ENCODE measurements at places on chromosomes 6 and 20.

DNA sequence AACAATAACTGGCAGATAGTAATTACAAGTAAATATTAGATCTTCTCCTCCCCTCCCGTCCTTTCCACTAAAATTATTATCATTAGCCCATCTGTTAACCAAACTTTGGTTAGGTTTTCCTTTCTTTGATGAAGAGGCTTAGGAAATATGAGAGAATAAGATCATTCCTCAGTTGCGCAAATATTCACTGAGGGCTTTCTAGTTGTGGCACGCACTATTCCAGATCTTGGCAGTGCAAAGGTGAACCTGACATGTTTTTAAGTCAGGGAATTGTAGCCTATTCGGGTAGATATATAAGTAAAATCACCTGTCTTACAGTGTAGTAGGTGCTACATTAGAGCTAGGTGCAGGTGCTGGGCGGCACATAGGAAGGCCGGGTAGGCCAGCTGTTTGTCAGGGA is 31.1 kb downstream of the RNF217 start:
- no peak for DNase-seq

GRCh38 chr6:35209081-35209480 is 4.7 kb upstream of the SCUBE3 start:
- DNase-seq = no peak

DNA sequence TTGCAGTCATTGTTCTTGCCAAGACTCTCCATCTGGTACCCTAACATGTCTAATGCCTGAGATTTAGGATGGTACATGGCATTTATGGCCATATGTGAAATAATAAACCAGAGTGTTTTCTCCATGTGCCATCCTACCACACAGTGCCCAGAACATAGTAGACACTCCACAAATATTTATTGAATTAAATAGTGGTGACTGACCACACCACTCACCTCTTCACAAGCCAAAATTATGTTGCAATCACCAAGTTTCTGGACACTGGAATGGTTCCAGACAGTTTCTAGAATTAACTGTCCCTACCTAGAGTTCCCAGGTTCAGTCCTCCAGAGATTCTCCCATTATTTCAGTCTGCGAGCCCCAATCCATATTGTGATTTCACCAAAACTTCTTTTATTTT is 427.3 kb downstream of the KIF16B start:
- DNase-seq = no peak

GRCh38 chr20:8372824-8373380 is 240.8 kb downstream of the PLCB1 start:
- DNase-seq = no peak

DNA sequence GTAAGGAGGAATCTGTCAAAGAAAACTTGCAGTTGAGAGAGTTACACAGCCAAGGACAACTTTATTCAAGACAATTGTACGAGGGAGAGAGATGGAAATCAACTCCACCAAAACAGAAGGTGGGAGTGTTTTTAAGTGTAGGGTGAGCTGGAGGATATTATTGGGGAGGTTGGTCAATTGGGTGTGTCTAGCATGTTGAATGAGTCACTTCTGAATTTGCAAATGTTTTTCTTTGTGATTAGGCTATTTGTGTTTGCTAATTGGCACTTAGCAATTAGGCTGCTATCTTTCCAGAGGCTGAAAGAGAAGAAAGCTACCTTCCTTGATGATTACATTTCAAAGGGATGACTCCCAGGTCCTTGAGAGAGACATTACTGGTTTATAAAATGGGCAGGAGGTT is 441.1 kb downstream of the MEI4 start:
- no peak for DNase-seq

DNA sequence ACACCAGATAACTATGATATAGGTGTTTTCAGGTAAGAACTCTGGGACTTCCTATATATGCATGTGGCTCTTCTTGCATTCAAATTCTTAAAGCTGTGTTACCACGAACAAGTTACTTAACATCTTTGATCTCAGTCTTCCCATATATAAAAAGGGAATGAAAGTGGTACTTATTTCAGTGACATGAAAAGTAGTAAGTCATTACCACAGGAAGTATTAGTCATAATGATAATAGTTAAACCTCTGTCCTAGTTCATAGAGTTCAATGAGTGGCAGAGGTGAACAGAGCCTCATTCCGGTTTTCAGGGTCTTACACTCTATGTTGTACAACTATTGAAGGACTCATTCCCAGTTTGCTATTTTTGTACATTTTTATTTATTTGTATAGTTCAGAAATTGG is 237.0 kb downstream of the NKAIN2 start:
- DNase-seq = no peak

DNA sequence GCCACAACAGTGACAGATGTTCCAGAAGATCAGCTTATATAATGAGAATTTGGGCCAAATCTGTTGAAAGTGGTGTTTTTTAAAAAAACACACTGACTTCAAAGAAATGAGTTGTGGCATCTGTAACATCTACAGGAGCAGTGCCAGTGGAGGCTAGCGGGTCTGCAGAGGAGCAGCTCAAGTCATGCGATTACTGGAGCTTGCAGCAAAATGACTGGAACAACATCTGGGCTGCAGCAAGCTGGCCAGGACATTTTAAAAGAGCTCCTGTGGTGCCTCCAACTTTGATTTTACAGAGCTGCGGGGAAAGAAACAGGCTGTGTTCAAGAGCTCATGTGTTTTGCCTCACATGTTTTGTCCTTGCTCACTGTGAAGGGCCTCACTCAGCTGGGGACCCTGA is 57.2 kb downstream of the TBX18 start:
- DNase-seq = no peak

- no peak for DNase-seq
Observed at GRCh38 chr6:146595972-146596731, 2.6 kb upstream of the ADGB start.

DNA sequence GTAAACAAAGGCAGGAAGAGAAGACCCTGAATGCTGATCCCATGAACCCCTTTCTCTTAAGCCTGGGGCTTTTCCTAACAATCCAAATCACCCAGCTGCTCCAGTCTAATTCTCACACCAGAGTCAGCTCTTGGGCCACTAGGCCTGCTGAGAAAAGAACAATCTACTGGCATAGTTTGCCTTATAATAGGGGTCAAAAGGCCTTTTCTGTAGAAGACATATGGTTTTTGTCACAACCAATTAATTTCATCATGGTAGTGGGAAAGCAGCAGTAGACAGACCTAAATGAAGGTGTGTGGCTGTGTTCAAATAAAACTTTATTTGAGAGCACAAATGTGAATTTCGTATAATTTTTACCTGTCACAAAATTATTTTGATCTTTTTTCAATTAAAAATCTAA is 994.7 kb upstream of the EPHA7 start:
- DNase-seq = no peak

DNA sequence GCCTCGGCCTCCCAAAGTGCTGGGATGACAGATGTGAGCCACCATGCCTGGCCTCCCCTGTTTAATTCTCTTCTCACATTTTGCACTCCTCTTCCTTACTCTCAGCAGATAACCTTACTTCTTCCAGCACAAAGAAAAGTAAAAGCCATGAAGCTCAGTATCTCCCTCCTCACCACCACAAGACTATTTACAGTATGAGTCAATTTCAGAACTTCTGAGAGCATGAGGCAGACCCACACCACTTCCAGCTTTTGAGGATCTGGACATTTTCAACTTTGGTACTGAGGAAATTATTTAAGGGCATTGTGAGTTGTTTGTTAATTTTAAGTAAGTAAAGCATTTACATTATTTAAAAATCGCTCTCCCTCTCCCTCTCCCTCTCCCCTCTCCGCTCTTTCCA is 8.0 kb upstream of the SNX3 start:
- DNase-seq = no peak

- no peak for DNase-seq
Observed at GRCh38 chr6:149909701-149910470, 12.0 kb upstream of the RAET1E start.

DNA sequence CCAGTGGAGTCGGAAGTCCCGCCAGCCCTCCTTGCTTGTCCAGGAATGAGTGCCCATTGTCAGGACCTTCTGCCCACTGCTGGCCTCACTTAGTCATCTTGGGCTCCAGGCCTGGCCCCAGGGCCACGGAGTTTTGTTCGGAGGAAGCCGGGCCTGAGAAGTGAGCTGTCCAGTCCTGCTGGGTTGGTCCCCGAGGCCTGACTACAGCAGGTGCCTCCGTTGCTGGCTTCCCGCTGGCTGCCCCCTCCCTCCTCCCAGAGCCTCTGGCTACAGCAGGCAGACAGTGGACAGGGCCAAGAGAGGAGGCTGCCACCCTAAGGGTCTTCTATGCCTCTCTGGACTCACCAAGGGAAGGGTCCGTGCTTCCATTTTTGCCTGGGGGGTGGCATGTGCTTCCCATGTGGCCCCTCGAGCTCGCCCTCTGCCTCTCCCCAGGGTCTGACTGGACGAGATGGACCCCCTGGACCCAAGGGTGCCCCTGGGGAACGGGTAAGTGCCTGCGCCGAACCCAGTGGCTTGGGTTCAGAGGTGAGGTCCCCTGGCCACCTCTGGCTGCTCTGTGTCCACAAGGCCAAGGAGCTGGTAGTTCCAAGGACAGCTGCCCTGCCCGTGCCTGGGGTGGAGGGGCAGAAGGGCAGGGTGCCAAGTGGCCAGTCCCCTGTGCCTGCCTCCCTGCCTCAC is 2.8 kb downstream of the COL9A3 start:
- DNase-seq = no peak

DNA sequence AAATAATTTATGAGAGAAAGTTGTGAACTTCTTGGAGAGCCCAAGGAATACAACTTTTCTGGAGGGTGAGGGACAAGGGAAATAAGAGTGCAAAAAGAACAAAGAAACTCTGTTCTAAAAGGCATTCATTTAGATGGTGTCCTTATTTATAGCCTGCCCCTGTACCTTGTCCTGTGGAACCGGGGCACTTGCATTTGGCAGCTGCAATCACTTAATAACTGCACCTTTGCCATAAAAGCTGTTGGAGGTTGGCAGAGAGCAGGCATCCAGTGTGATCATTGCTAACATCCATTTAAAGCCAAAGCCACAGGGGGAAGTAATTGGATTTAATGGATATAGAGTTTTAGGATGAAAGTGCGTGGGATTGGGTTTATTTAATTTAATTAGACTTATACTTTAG is 50.8 kb upstream of the SGK1 start:
- no peak for DNase-seq

DNA sequence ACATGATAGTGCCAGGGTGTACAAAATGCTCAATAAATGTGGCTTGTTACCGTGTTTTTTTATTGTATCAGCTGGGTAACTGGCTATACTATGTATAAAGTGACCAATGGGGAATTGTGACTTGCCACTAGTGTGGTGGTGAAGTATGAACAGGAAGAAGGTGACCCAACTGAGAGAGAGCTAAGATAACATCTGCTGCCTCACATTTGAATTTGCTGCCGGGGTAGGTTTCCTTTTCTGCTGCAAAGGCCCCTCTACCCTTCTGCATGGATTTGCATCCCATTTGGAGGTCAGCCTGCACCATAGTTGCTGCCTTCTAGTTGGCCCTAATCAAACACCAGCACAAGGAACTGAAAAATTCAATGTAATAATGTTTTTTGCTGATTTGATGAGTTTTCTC is 24.1 kb downstream of the IL17A start:
- DNase-seq = no peak

GRCh38 chr6:169420912-169421543 is 167.4 kb upstream of the THBS2 start:
- peak; percentile 40 for DNase-seq

DNA sequence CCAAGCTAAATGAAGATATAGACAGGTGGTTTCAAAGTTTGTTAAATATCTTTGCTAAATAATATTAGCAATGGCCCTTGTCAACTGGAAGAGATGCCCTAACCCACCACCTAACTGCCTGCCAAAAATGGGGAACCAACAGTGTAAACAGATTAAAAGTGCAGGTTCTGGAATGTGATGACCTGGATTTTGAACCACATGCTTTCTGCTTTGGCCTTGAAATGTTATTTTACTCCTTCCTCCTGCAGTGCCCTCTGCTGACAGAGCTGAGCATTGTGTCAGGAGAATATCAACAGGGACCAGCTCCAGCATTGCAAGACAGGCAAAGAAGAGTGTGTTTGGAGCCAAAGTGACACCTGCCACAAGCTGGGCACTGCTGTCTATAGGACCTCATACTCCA is 226.6 kb downstream of the MYLK4 start:
- no peak for DNase-seq

DNA sequence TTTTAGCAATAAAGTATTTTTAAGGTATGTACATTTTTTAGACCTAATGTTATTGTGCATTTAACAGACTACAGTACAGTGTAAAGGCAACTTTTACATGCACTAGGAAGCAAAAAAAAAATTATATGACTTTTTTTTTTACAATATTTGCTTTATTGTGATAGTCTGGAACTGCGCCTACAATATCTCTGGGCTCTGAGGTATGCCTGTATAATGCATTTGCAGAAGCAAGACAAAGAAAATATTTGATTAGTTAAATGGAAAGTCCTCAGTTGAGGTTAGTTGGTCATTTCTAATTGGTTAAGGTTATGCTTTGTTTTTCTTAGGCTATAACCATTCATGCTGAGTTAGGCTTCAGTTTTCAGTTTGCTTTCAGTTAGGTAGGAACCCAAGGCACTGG is 46.9 kb upstream of the SMAP1 start:
- no peak for DNase-seq

GRCh38 chr6:107334026-107334425 is 125.3 kb downstream of the PDSS2 start:
- DNase-seq = no peak

- no peak for DNase-seq
Observed at GRCh38 chr6:169409742-169410312, 156.2 kb upstream of the THBS2 start.

DNA sequence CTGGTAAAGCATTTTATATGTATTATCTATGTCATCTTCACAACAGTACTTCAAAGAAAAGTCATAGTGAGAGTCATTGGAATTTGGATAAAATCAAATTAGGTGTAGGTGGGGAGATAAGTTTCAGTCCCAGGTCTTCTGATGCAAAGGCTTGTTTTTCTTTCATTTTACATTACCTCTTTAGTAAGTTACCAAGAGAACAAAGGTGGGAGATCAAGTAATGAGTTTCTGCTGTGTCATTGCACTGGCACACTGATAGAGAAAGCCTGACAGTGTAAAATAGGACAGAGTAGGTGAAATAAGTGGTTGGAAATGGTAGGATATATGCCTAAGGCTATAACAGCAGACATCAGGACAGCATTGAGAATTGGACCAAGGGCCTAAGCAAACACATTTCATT is 250.4 kb downstream of the NKAIN2 start:
- DNase-seq = no peak

- DNase-seq = peak; percentile 51
Observed at GRCh38 chr6:8499540-8499939, 64.2 kb upstream of the SLC35B3 start.

DNA sequence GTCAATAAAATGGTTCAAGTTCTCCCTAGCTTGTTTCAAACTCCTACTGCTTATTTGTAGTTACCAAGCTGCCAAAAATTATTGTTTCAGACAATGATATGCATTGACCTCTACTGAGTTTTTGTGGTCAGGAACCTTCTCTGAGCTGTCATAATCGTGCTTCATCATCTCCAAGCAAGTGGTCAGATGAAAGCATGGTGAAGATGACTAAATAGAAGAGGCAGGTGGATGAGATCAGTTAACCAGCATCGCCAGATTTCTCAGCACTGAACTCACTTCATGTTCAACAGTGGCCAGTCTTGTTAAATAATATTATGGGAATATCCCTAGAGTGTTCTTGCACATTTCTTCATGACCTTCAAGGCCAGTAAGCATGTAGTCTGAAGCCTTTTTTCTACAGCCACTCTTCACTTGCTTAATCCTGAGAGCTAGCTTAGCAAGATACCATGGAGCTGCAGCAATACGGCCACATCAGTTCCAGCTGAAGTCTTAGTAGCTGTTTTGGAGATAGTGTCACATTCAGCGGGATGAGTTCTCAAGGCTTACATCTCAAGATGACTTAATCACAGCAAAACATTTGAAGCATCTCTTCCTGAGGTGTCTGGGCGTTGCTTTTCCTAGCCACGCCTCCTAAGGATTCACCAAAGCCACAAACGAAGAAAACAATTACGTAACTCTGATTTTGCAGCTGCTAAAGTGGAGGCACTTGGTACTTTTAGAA is 101.6 kb upstream of the TMEM30A start:
- DNase-seq = no peak

Measured in kidney (tissue), 22 donors.